ENCODE measurements at places on chromosomes 7 and 10. TPM values are rescaled to one million over a fixed set of nuclear protein-coding genes. Genes with fewer than 3 reads are reported as not detected.

DNA sequence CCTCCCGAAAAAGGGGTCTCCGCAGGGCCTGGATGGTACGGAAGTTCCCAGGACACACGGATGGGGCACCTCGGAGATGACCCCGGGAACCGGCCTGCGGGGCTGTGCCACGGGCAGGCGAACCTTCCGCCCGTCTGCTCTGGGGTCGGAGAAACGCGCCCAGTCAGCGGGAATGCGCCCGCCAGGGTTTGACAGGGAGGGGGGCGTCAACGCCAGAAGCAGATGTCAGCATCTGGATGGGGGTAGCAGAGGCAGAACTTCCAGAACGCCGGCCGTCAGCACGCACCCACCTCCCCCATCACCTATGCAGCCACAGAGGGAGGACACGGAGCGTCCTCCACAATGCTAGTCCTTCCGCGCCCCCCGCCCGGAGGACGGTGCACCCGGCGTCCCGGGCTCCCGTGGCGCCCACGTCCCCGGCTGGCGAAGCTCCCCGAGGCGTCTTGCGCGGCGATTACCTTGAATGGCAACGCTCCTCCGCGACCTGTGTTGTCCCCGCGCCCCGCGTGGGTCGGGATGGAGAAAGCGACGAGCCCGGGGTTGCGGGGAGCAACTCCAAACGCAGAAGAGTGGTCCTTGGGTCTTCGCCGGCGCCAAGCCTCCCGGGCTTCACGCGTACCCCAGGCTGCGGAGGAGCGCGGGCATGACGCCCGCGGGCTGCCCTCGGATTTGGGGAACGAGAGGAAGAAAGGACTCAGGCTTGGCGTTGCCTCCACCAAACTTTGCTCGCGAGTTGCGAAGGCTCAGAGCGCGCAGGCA, 561 bp downstream of the FGFR2 start:
- DNase-seq, result no peak

DNA sequence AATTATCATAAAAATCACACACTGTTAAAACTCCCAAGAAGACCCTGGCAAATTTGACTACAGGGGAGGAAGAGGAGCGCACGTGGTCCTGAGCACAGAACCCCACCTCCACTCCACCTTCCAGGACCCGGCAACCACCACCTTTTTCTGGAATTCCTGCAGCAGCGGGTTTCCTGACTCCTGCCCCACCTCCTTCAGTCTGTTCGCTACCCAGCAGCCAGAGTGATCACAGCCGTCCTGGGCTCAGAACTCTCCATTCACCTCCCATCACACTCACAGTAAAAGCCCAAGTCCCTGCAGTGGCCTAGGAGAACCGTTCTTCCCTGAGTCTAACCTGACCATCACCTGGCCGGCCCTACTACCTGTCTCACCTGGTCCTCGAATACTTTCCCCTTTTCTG, 107.4 kb upstream of the FAM204A start:
- DNase-seq, result no peak

DNA sequence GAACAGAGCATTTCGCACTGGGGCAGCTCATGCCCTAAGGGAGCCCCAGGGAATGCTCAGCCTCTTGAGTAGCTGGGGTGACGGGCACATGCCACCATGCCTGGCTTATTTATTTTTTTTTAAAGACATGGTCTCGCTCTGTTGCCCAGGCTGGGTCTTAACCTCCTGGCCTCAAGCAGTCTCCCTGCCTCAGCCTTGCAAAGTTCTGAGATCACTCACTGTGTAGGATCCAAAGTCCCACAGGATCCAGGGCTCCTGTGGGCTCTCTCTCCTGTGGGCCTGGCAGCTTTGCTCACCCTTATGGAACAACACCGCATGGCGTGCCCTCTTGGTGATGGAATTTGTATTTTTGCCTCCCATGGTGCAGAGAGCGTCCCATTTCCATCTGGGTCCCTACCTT, 34.0 kb downstream of the TMEM120A start:
- no peak for DNase-seq

DNA sequence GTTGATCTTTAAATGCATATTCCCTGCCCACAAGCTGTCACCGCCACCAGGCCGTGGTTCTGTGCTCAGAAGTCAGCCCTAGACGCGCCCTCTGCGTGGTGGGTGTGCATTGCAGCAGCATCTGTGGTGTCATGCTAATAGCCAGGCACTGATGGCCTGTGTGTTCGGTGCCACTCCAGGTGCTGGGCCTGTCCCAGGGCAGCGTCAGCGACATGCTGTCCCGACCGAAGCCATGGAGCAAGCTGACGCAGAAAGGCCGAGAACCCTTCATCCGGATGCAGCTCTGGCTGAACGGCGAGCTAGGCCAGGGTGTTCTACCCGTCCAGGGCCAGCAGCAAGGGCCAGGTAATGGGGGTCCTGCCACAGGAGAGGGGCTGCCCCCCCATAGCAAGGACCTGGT, 82.5 kb upstream of the SH2B2 start:
- no peak for DNase-seq

DNA sequence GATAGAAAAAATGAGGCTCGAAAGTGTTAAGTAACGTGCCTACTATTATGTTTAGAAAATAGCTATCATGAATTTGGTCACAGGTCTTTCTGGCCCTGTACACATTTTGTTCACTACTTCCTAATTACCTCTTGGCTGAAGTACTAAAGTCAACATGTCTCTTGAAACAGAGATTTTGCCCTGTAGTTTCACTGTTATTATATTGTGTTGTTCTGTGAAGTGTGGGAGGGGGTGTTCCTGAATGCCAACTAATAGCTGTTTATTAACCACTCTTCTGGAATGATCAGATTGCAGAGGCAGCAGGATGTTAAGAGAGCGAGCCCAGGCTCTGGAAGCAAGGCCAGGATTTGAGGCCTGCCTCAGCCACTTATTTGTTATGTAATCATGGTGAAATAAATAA, 72.1 kb downstream of the RNF133 start:
- DNase-seq, result no peak

DNA sequence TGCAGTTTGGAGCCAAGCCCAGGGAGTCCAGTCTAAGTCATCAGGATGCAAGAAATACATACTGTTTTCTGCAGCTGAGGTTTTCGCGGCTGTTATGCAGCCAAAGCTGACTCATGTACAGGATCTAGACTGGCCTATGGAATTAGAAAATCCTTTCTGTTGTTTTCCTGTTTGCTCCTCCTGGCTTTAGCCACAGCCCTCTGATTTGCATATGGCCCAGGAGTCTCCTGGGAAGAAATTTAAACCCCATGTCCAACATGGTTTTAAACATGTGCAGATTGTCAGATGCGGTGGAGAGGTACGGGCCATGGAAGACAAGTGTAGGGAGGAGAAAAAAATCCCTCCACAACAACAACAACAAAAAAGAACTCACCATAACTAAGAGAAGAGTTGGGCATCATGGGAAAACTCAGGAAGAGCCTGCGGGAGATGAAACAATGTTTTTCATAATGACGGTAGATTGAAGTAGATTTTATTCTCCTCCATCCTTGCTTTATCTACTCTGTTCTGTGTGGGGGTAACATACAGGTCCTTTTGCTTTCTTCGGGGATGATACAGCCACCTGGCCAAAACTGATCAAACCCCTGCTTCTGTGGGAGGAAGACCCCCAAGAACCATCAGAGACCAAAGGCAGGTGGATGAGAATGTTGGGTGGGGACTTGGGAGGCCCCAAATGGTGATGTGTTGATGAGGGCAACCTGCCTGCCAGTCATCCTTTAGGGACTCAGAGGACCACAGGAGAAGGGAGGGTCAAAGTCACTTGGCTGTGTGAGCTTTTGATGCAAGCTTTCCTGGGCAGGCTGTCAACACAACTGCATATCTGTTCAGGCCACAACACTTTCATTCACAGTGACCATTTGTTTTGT, 29.8 kb upstream of the GNA12 start:
- DNase-seq, result peak; percentile 47

Gene ZNF804B
- not detected for total RNA-seq

GRCh38 chr10:79153745-79154144, 85.0 kb downstream of the ZMIZ1 start:
- no peak for DNase-seq

- no peak for DNase-seq
These were observed 516.7 kb downstream of the NEBL start for GRCh38 chr10:20380401-20380800.

- DNase-seq, result no peak
These were observed 80.1 kb upstream of the PRSS1 start for GRCh38 chr7:142669074-142669654.
